ENCODE measurements at places on chromosomes 12 and 14.
A peak's percentile ranks its signal among the peaks of the same experiment; 100 is the strongest.

GRCh38 chr12:242496-242895 lies 20.1 kb downstream of the SLC6A13 start:
- no peak for DNase-seq

GRCh38 chr14:79328863-79329262 lies 882.4 kb downstream of the DIO2 start:
- DNase-seq = no peak

DNA sequence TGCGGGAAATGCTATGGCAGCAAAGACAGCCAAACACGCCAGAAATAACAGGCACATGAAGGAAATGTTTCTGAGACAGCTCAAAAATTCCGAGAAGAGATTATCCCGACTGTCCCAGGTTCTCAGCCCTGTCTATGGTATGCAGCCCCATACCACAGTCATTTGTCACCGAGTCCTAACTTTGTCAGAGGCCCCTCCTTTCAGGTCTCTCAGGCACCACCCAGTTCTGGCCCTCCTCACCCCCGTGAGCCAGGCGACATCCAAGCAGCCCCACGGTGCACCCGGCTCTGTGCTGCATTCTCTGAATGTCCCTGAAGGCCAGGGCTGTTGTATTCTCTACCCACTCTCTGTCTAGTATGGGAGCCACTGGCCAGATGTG lies 24.0 kb downstream of the SSH1 start:
- DNase-seq = peak; percentile 91

DNA sequence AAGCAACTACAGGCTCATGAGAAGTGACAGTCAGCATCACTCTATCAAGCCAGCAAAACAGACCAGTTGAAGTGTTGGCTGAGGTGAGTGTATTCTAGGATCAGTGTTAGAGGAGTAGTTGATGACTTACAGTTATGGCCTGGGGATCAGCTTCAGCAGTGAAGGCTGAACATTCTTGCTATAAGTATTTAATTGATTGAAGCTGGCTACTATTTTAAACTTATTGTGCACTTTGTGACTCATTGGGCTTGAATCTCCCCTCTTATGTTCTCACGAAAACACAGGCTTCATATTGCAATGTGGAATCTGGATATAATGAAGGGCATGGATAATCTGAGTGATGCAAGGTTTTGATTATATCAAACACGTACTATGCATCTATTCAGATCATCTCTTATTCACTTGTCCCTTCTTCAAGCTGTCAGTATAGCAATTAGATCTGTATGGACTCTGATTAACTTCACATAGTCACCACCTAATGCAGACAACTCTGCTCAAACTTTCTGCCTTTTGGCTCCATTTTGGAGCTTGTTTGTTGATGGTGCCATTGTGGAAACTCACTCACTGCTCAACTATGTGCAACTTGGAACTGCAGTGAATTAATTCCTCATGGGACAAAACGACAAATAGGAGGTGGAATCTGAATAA lies 309.2 kb downstream of the SLC16A7 start:
- DNase-seq = peak; percentile 78

- DNase-seq = peak; percentile 33
Measured at GRCh38 chr14:75835156-75835725, 146.6 kb downstream of the TGFB3 start.

DNA sequence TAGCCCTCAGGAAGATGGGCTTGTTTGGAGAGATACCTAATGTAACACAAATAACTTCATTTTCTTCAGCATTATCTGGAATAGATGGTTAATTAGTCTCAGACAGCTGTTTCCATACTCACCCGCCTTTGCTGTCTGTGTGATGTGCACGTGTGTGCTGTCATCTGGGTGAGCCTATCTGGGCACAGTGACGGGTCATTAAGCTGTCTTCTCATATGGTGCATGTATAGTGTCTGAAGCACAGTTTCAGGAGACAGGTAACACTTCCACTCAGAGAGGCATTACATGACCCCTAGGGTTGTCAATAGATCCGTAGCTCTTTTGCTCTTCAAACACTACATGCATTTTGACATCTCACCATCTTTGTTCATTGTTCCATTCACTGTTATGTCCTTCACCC lies 493.3 kb downstream of the APAF1 start:
- no peak for DNase-seq

Measured in HFFc6 (cell line).